Tibial artery (tissue), 4 donors: ENCODE measurements at places on chromosomes 11 and 22.
A peak's percentile ranks its signal among the peaks of the same experiment; 100 is the strongest.

GRCh38 chr22:41697126-41697775 is 2.1 kb upstream of the MEI1 start:
- DNase-seq = peak; percentile 92

- DNase-seq = no peak
These were observed 379.2 kb downstream of the AASDHPPT start for GRCh38 chr11:106456647-106457046.

DNA sequence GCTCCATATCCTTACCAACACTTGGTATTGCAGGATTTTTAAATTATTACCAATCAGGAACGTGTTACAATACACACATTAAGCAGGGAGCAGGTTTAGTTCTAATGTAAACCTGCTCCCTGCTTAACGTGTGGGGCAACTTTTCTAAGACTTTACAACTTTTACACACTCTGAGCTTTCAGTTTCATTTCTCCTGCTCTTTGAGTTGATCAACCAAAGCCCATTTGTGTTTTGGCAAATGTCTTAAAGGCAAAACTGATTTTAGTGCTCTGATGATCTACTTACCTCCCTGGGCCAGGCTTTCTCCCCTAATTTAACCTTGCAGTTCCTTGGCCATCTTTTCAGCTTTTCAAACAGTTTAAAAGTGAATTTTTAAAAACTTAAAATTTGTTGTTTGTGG is 70.9 kb downstream of the ZBTB44 start:
- DNase-seq = no peak

DNA sequence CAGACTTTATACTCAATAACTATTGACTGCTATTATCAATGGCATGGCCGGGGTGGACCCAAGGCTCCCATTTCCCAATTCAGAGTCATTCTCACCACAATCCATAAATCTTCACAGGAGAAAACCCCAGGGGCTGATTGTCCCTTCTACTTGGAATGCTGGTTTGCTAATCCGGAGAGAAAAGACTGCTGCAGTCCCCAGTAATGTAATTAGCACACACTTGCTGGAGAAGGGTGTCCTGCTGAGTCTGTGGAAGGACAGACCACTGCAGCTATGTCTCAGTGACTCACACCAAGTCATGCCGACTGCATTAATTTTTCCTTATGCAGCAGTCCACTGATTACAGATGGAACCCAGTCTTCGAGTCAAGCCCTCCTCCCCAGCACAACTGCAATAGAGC is 5.9 kb upstream of the ETS1 start:
- DNase-seq = no peak

DNA sequence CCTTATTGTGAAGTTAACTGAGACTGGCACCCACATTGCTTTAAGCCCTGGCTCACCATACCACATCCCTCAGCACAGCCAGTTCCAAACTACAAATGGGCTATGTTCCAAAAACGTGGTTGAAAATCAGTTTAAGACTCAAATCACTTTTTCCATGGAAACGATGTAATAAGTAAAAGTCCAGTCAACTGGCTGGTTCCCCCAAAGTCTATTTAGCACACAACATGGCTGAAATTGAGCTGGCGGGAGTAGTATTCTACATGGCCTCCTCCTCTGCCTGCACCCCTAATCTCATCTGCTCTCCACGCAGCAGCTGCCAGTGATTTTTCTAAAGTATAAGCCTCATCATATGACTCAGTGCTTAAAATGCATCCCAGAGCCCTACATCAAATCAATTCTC is 40.9 kb upstream of the BIRC3 start:
- no peak for DNase-seq

DNA sequence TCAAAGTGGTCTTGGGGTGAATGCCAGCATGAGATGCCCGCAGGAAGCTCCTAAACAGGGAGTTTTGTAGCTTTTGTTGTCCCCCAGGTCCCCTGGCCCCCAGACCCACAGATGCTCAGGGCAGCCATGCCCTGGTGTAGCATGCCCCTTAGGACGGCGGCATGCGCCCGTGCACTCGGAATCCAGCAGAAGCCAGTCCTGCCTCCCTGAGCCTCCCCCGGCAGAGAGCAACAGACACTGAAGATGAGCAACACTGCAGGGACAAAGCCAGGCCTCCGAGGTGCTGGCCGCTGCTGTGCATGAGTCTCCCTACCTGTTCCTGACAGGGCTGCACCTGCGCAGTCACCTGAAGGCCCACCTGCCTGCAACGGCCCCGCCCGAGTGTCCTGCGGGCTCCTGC is 59.1 kb downstream of the TRMU start:
- no peak for DNase-seq

DNA sequence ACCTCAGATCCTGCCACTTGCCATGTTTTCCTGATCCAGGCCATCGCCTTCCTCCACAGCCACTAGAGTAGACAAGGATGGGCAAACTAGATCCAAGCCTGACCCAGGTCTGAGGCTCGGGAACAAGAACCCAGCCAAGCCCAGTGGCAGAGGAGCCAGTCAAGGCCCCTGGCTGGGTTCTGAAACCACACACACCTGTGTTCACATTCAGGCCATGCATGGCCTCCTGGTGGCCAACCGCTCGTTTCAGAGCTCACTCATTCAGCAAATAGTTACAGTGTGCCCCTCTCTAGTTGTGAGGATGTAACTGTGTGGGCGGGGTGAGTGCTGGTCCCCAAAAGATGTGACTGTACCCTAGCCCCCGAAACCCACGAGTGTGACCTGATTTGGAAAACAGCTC is 337.6 kb downstream of the CTTN start:
- DNase-seq = no peak

GRCh38 chr11:23457641-23458040 is 597.4 kb upstream of the CCDC179 start:
- DNase-seq = no peak

DNA sequence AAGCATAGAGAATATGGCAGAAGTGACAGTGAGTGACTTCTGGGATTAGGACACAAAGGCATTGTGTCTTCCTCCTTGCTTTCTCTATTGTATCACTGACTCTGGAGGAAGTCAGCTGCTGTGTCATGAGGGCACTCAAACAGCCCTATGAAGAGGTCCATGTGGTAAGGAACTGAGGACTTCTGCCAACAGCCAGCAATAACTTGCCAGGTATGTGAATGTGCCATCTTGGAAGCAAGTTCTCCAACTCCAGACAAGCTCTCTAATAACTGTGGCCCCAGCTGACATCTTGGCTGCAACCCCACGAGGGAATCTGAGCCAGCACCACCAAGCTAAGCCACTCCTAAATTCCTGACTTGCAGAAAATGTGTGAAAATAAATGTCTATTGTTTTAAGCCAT is 83.6 kb upstream of the ZBED5 start:
- DNase-seq = no peak

GRCh38 chr22:48099251-48099650 is 1336.8 kb downstream of the TBC1D22A start:
- peak; percentile 43 for DNase-seq

DNA sequence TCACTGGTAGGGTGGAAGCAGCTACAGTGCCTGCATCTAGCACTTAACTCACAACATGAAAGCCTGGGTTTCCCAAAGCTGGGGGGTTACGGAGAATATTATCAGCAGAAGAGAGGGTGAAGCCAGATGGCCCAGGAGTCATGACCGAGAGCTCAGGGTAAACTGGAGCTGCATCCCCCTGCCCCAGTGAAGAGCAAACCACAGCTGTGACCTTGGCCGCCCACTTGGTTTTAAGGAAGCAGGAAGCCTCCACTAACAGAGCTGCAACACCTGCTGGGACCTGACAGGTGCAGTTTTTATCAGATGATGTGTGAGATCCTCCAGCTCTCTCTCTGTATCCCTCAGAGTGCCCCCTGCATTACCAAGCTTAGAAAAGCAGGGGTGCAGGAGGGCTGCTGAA is 20.9 kb downstream of the TCP11L1 start:
- DNase-seq = no peak

DNA sequence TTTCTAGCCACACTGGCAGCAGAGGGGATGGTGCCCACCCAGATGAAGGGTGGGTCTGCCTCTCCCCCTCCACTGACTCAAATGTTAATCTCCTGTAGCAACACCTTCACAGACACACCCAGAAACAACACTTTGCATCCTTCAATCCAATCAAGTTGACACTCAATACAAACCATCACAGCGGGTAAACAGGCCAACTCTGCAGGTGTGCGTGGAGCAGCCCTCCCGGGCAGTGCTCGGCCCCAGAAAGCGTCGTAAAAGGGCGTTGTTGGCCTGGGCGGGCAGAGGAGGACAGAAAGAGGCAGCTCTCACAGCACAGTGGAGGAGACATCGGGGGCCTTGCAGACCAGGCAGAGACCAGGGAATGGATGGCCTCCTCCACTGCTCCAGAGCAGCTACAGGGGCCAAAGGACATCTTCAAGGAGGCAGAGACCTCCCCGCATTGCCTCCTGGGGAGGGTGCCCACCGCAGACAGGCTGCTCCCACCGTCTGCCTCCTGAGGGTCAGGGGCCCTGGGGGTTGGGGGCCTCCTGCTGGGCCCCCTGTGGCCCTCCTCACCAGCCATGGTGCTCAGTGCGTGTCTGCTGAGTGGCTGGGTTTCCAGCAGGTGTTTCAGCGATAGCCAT is 56.1 kb upstream of the FADD start:
- no peak for DNase-seq

GRCh38 chr11:27514076-27514475 is 7.5 kb upstream of the LIN7C start:
- no peak for DNase-seq

DNA sequence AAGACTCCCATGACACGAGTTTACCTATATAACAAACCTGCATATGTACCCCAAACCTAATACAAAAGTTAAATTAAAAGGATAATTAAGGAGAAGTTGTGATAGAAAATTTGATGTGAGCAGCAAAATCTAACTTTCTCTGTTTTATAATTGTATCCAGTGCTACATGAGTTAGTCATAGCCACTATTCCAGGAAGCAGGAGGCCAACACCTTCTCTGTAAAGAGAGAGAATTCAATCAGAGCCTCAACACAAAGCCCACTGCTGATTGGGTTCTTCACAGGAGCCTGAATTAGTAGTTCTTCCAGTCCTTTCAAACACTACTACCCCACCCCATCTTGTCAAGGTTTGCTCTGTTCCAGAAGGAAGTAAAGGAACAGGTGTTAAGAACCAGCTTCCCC is 84.2 kb downstream of the BLID start:
- no peak for DNase-seq

- DNase-seq = no peak
These were observed 10.7 kb upstream of the CD5 start for GRCh38 chr11:61091373-61092279.

GRCh38 chr11:96197801-96198701 is 144.9 kb downstream of the MAML2 start:
- no peak for DNase-seq

DNA sequence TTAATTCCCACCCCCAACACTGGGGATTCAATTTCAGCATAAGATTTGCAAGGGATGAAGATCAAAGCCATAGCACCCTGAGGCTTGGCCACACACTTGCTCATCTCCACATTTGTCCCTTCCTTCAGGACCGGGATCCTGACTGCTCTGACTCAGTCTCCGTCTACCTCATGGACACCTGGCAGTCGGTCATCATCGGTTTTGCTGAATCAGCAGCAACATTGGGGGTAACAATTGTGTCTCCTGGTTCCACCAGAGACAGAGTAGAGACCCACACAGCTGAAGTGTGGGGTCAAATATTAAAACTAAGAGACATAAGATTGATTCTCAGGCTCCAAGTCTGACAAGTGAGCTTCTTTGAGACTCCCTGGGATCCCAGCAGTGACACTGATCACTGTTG is 34.6 kb downstream of the GGTLC2 start:
- no peak for DNase-seq

DNA sequence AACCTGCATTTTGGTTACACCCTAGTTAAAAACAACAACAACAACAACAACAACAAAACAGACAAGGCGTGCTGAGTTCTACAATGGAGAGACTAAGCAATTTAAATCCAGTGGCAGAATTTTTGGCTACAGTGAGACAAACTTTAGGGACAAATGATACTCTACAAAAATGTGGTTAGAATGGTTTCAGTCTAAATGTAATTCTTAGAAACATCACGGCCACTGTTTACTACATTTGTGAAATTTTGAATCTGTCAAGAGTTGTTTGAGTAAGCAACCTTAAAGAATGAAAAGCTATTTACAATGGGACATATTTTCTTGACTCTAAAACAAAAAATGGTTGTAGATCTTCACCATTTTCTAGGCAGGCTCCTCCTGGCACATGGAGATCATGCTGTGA is 259.4 kb downstream of the SWAP70 start:
- DNase-seq = no peak

DNA sequence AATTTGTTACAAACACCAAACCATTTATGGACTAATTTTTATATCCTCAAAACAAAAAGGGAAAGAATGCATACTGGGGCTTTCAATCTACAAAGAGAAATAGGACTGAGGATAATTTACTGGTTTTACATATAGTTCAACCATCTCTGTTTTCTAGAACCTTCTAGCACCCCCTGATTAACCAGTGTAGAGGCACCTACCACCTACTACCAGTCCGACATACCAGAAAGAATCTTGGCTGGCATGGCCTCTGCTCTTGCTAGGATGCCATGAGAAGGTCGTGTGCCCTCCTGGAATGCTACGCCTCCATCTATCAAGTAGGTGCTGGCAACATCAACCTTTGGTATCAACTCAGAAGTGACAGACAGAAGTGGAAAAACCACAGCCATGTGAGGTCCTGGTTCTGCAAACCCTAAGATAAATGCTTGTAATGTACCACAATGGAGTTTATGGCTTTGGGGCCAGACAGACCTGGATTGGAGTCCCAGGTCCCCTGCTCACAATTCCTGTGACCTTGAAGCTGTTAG is 28.2 kb downstream of the MYH9 start:
- no peak for DNase-seq

GRCh38 chr11:24078018-24078417 is 418.8 kb upstream of the LUZP2 start:
- DNase-seq = no peak

DNA sequence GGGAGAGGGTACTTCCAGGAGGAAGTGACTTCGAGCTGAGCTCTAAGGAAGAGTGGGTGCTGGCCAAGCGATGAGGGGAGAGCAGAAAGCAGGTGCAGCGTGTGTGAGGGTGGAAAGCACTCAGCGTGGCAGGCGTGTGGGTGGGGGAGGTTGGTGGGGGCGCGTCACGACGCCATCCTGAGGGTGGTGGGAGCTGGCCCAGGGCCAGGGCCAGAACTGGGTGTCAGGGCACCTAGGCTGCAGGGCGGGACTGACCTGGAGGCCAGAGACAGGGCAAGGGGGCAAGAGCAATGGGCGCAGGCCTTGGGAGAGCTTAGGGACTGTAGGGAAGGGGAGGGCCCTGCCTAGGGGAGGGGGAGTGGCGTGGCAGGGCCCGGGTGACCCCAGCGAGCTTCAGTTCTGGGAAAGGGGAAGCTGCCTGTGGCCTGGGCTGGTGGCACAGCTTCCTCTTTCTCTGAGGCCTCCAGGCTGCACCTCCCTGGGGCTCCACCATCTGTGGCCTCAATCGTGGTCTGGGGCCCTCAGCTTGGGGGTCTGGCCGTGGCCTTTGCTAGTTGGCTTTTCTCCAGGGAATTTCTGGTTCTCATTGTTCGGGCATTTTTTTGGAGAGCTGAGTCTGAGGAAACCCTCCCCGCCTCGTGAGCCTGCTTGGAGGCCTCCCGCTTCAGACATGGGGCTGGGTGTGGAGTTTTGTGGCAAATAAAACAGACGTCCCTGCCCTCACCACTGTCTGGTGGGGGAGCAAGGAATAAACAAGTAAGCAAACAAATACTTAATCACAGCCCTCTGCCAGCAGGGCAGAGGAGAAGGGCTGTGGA is 8.9 kb downstream of the RELT start:
- DNase-seq = peak; percentile 62
